ENCODE measurements at places on chromosomes 2 and 18. TPM values are rescaled to one million over a fixed set of nuclear protein-coding genes. Genes with fewer than 3 reads are reported as not detected.

Gene CYB5A
- total RNA-seq = 54.6 TPM

Gene APOB
- under 0.01 TPM for total RNA-seq

Gene CRACDL
- not detected for total RNA-seq

Gene RAB6C
- total RNA-seq = under 0.01 TPM

Gene PKDCC
- 55.4 TPM for total RNA-seq

Gene C1D
- total RNA-seq = 22.9 TPM

Gene ID2
- 94.4 TPM for total RNA-seq

Gene TMEM163
- not detected for total RNA-seq

Gene KIAA2012
- not detected for total RNA-seq

Gene CCDC178
- total RNA-seq = 2.7 TPM

Gene TGFBRAP1
- total RNA-seq = 18.1 TPM

Gene HOXD1
- total RNA-seq = not detected

Gene HOXD4
- 0.22 TPM for total RNA-seq

Gene GDF7
- 4.0 TPM for total RNA-seq

Gene MAPRE3
- 6.6 TPM for total RNA-seq

Gene KCNF1
- total RNA-seq = not detected

Gene ARHGAP25
- total RNA-seq = 1.1 TPM

Gene MPPE1
- total RNA-seq = 27.1 TPM

Gene MC5R
- total RNA-seq = not detected

Gene PMAIP1
- total RNA-seq = 67.4 TPM

Gene REG1B
- total RNA-seq = not detected

Gene UPP2
- total RNA-seq = not detected

Gene SERPINB7
- 136 TPM for total RNA-seq

Gene ADGRF3
- not detected for total RNA-seq

Gene KRCC1
- 34.5 TPM for total RNA-seq

Gene MAL
- total RNA-seq = not detected

Gene TUBA4A
- 11.5 TPM for total RNA-seq

Gene TTC32
- total RNA-seq = 12.4 TPM

Gene SIX3
- under 0.01 TPM for total RNA-seq

Gene CNDP1
- not detected for total RNA-seq

Gene FOXD4L1
- total RNA-seq = 0.12 TPM

Gene TEX261
- total RNA-seq = 30.4 TPM

Gene FEV
- total RNA-seq = not detected

Gene MDH1B
- 1.6 TPM for total RNA-seq

Gene MEP1B
- total RNA-seq = not detected

Gene DUSP2
- total RNA-seq = 2.3 TPM

Gene PDE1A
- 20.0 TPM for total RNA-seq

Gene SNORC
- total RNA-seq = 1.2 TPM

Gene CAVIN2
- 1.2 TPM for total RNA-seq

All from uterine smooth muscle cell (primary cell).